ENCODE measurements at places on chromosomes 3 and 15. TPM values are rescaled to one million over a fixed set of nuclear protein-coding genes. Genes with fewer than 3 reads are reported as not detected.
A peak's percentile ranks its signal among the peaks of the same experiment; 100 is the strongest.

DNA sequence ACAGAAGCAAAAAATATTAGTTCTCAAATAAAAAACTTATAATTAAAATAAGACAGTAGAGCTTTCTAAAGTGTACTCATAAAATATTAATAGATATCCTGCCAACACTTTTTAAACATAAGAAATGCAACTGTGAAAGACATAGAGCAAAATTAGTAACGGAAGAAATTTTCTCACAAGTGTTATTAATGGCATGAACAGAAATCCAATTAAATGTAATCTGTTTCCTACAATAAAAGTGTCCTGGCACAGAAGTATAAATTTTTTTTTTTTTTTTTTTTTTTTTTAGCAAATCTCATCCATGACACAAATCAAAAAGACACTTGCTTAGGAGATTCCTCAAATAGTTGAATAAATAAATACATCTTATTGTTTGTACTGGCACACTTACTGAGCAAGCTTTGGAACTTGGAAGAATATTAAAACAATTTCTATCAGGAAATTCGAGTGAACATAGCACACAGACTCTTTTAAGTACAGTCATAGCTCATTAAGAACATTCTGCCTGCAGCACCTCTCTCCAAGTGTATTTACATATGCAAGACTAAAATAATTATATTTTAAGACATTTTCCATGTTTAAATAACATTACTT lies 227.2 kb upstream of the ROBO2 start:
- no peak for DNase-seq

DNA sequence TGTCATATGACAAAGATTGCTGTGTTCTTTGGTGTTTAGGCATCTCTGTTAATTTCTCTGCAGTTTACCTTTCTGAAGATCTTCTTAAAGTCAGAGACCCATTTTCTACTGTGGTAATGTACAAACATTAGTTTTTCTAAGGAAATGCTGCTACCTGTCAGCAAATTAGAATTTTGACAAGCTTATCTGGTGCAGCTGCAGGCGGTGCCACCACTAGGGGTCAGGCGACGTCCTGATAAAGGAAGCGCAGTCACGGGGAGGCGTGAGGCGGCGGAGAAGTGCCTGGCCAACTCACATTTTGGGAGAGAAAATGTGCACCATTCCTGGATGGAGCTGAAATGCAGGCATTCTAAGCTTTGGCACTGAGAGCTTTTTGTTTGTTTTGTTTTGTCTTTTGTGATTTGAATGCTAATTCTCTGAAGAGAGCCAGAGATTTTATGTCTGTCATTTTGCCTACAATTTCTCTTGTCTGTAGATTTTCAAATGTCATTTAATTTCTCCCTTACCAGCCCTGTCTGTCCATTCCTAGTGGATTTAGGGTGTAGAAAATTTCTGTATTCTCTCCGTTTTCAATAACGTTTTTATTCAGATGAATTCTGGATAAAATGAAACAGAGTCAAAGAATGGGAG lies 24.9 kb upstream of the SIAH2 start:
- DNase-seq = peak; percentile 94

GRCh38 chr15:39580485-39581241 lies at the start of gene THBS1:
TSS of gene THBS1 (plus strand) at chr15:39581079. CDS start at chr15:39581858, 779 bp downstream.
- DNase-seq = peak; percentile 70

DNA sequence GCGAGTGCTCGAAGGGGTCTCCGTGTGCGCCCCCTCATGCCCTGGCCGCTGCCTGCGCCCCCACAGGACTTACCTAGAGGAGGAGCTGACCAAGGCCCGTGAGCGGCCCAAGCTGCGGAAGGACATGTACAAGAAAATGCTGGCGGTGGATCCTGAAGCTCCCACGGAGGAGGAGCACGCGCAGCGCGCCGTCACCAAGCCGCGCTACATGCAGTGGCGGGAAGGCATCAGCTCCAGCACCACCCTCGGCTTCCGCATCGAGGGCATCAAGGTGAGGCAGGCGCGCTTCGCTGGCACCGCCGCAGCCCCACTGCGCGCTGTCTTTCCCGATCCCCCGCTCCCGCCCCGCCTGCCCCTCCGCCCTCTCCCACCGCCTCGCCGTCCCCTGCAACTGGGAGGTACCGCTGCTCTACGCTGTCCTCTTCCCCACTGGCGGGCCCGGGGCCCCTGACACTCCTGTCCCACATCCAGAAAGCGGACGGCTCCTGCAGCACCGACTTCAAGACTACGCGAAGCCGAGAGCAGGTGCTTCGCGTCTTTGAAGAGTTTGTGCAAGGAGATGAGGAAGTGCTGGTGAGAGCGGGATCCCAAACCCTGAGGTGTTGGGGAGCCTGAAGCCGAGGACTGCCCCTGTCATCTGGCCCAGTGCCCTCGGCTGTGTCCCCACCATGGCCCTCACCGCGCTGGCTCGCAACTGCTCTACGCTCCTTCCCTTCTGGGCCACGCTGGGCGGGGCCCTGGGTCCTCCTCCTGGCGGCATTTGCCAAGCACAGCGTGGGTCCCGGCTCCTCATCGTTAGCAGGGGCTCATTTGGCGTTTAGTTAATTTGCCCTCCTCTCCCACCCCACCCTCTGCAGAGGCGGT lies 8.5 kb downstream of the ITPKA start:
- DNase-seq = peak; percentile 67

- no peak for DNase-seq
These were observed 25.1 kb downstream of the SOX14 start for GRCh38 chr3:137789236-137789635.

DNA sequence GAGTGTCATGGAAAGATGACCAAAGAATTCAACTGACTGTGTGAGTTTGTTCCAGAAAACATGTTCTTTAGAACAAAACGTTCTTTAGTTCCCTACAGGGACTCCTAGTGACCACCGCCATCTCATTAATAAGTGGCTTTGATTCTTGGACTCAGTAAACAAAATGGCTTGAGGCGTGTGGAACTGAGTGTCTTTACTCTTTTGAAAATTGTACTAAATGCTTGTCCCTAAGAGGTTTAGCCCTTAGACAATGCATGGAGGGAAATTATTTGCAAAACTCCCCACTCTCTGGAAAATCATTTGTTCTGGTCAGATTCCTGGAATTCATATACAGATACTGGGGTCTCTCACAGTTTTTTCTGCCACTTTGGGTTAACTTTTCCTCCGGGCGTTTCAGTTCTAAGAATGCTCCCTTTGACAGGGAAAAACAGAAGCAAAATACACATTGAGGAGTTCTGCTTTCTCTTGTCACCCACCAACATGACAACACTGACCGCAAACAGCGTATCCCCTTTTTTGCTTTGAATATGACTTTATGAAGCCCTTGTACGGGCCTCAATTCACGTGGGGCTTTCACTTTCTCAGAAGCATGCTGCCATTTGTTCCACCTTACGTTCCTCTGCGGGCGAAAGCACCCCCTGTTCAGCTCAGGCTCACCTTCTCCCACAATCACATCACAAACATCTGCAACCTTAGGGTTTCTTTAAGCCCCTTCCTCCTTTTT lies 15.3 kb upstream of the NRROS start:
- peak; percentile 74 for DNase-seq

DNA sequence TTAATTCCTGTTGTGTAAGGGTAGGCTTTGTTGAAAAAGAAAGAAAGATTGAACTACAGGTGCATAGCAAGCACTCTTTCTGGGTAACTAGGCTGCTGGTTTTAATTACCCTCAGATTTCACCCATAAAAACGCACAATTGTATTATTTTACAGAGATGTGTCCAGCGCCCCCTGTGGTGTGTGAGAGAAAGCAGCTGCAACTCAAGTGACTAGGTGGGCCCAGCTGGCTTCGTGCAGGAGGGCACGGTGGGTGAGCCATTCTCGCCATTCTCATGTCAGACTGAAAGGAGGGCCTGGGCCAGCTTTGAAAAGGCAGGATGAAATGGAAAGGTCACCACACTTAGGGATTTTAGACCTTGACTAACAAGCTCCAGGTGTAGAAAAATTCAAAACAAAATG lies 122.6 kb downstream of the LRIG1 start:
- peak; percentile 56 for DNase-seq

- no peak for DNase-seq
These were observed 464.1 kb upstream of the RARB start for GRCh38 chr3:24963762-24964625.

DNA sequence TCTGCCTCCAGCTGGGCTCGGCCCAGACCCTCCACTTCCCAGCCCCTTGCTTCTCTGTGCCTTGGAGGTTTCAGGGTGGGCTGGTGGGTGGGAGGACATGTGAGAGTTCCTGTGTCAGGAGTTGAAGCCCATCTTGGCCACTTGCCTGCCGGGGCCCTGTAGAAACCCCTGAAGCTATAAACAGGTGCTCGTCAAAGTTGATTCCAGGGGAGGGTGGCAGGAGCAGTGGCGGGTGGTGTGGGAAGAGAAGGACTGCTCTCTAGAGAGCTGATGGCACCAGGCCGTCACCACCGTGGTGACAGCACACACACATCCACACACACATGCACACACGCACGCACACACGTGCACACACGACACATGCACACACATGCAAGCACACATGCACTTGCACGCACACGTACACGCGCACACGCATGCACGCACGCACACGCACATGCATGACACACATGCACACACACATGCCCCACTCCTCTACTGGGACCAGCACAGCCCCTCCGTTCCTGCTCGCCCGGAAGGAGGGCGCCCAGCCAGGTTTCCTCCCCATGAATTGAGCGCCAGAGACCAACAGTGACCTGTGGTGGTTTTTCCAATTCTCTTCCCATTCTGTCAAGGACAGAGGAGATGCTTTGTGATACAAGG lies 56.3 kb upstream of the CGNL1 start:
- no peak for DNase-seq

DNA sequence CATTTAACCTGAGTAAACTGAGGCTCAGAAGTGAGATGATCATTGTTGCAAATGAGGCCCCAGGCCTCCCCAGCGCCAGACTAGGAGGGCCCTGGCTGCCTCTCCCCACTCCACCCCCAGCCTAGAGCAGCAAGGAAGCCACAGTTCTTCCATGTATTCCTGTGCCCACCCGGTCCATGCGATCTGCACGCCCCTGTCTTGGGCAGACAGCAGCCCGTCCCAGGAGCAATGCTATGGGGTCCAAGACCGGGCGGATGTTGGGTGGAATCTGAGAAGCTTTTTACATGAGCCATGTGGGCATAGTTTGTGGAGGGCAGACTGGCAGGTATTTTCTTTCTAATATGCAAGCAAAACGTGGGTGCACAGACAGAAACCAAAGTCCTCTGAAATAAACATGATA lies 15.1 kb downstream of the SH2D7 start:
- DNase-seq = no peak

- no peak for DNase-seq
These were observed 29.0 kb downstream of the POMGNT2 start for GRCh38 chr3:43076857-43077256.

GRCh38 chr3:74613060-74613459 lies 1.4 kb downstream of the CNTN3 start:
- no peak for DNase-seq

The ANKDD1A gene
- 0.81 TPM for total RNA-seq

The HHLA2 gene
- 0.27 TPM for total RNA-seq

The SCG5 gene
- total RNA-seq = 0.91 TPM

The PFKFB4 gene
- total RNA-seq = 58.4 TPM

The TYRO3 gene
- total RNA-seq = 2.3 TPM

The MKRN3 gene
- 1.4 TPM for total RNA-seq
